ENCODE measurements at places on chromosomes 4 and X.

DNA sequence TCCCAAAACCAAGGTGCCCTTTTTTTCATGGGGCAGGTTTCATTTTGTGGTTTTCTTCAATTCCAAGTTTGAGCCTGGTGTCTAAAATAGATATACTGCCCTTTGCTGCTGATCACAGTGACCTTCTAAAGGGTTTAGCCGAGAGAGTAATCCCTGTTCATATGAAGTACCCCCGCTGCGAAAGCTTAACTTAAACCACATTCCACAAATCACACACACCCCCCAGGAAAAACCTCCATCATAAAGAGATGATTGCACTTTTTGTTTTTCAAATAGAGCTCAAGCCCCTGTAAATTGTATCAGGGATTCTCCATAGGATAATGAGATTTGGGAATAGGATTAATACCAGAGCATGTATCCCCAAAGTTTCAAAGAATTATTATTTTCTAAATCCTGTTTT, 90.8 kb downstream of the USP46 start:
- DNase-seq, result no peak

DNA sequence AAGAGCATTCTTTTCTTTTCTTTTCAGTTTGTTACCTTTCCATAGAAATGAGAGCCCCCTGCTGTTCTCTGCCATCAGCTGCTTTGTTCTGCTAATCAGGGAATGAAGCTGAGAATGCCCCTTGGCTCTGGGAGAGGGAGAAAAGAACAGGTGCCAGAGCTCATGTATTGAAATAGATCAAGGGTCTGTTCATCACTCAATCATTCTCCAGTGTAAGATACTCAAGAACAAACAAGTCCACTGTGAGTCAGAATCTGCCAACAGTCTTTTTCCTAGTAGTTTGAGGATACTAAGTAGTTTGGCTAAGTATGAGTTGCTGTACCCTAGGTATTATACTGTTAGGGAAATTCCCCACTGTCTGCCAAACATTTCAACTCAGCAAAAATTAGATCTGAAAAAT, 144.3 kb downstream of the RTL3 start:
- DNase-seq, result no peak

GRCh38 chr4:128513664-128514484, 226.3 kb upstream of the PGRMC2 start:
- no peak for DNase-seq

- DNase-seq, result no peak
Measured at GRCh38 chr4:92455951-92456350, 152.2 kb downstream of the GRID2 start.

DNA sequence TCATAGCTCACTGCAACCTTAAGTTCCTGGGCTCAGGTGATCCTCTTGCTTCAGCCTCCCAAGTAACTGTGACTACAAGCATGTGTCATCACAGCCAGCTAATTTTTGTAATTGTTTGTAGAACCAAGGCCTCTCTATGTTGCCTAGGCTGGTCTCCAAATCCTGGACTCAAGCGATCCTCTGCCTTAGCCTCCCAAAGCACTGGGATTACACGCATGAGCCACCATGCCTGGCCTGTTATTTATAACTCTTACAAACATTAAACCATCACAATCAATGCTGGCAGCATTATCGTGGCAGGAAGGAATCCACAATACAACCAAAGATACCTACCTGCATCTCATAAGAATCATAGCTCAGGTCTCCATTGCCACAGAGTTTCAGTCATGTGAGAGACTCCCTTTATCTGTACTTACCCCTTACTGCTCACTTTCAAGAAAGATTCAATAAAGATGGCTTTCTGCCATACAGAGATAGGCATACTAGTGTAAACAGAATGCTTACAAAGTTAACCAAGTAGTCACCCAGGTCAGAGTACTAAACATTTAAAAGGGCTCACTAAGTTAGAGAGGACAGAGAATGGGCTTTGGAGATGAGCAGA, 48.5 kb downstream of the SMIM31 start:
- no peak for DNase-seq

All from thyroid gland (tissue), 4 donors.